Stimulated activated CD4-positive, alpha-beta T cell treated with anti-CD3 and anti-CD28 coated beads, Interleukin-1b, Interleukin-23, amount 100 ng/mL, for 48 hours (primary cell): ENCODE measurements at places on chromosomes 2 and 18.

- DNase-seq = no peak
Measured at GRCh38 chr2:671072-671471, 6.1 kb downstream of the TMEM18 start.

- DNase-seq = no peak
Measured at GRCh38 chr2:158777077-158777476, 18.0 kb upstream of the DAPL1 start.

DNA sequence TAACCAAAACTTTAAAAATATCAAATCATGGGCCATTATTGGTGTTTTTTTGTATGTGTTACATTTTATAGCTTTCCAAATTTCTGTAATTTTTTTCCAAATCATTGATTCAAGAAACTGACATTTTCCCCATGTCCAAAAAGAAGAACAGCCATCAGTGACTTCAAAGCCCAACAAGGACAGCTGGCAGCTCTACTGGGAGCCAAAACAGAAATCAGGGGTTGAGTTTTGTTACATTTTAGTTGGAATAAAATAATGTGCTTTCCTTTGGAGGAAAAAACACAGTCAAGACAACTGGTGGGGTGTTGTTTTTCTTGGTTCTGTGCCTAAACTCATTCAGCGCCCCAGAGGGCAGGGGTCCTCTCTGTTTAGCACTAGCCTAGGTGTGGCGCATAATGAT lies 23.8 kb downstream of the AKAIN1 start:
- DNase-seq = no peak

DNA sequence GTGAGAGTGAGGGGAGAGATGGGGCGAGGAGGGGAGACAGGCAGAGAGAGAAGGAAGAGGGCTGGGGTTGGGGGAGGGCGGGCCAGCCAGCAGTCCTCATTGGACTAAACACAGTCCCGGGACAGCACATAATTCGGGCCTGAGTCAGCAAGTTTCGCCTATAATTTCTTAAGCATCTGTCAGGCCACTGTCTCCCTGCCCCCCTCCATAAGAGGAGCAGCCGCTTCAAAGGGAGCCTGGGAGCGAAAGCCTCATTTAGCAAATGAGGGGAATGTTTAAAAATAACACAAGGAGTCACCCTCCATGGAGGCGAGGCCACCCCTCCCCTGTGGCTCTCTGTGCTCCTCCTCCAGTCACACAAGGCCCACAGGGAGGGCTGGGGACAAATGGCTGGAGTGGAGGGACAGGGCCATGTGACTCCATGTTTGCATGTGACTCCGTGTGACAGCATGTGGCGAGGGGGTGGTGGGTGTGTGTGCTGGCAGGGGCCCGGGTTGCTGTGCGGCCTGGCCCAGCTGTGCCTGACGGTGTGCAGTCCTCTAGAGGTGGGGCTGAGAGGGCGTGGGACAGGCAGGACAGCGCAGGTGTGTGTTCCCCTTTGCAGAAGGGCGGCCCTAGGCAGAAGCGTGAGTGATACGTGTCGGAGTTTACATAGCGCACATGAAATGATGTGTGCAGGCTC lies 162.4 kb downstream of the CELF4 start:
- no peak for DNase-seq

GRCh38 chr18:9038277-9038871 lies 64.1 kb upstream of the NDUFV2 start:
- no peak for DNase-seq

DNA sequence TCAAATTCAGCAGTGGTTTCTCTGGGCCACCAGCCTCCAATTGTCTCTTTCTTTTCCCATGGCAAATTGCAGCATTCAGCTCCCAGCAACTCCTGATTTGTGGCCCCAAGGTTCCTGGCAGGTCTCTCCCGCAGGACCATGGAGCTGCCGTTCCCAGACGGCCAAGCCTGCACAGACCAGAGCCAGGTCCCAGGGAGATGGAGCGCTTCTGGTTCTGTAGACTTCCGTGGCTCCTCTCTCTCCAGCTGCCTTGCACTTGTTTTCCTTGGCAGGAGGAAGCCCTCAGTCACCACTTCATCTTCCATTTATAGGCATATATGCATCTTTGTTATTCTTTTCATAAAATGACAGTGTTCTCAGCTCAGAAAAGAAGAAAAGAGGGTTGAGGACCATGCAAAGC lies 21.7 kb downstream of the TNP1 start:
- DNase-seq = no peak

DNA sequence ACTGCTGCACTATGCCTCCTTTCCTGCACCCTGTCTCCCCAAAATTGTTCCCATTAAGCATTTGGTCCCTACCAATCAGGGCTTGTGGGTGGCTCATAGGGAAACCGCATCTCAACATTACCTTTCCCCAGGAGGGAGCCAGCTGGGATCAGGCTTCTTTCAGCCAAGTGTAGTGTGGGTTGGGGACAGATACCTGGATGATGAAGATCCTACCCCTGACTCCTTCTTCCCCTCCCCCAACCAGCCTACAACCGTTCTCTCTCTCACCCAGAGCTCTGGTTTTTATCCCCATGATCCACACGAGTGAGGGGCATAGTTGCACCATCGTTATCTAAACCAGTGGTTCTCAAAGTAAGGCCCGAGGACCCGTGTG lies 40.0 kb downstream of the ACOXL start:
- no peak for DNase-seq

DNA sequence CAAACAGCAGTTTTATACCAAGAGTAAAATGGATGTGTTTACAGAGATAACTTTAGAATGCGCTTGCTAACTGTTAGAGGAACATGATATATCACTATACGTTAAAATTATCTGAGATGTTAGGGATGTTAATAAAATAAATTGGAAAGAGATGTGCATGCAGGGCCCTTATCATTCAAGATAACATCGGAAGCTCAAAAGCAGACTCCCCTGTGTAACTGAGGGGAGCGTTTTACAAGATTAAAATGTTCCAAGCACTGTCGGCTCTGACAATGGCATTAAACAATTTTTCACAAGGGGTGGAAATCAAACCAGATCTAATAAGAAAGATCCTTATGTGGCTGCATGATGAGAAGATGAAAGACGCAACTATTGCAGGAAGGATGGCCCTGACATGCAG lies 53.3 kb upstream of the DCC start:
- no peak for DNase-seq

DNA sequence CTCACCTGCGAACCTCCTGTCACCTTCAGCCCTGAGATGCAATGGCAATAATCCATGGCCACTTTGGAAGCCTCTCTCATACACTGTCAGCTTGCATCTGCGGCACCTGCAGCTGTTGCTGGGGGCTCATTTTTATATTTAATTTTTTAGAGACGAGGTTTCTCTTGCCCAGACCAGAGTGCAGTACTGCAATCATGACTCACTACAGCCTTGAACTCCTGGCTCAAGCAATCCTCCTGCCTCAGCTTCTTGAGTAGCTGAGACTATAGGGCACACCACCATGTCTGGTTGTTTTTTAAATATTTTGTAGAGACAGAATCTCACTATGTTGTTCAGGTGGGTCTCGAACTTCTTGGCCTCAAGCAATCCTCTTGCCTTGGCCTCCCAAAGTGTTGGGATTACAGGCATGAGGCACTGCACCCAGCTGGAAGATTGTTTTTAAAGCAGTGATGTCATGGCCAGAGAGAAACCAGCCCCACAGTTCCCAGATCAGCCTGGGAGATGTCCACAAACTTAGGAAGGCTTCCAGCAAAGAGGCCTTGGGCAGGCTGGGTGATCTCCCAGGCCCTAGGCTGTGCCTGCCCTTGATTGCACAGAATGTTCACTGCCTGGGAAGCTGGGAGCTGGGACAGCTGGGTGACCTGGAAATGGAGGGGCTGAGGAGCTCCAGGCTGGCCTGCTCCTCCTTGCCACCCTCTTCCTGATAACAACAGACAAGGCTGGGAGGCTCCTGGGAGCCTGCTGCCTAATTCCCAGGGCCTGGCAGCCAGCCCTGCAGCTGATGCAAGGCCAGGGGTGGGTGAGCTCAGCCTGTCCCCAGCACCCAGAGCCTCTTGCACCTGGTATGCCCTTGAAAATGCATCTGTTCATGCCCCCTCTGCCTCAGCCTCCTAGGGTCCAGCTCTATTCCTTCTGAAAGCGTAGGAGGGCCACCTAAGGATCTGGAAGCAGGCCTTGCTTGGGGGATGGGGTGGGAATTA lies 27.1 kb downstream of the SH2D6 start:
- no peak for DNase-seq

DNA sequence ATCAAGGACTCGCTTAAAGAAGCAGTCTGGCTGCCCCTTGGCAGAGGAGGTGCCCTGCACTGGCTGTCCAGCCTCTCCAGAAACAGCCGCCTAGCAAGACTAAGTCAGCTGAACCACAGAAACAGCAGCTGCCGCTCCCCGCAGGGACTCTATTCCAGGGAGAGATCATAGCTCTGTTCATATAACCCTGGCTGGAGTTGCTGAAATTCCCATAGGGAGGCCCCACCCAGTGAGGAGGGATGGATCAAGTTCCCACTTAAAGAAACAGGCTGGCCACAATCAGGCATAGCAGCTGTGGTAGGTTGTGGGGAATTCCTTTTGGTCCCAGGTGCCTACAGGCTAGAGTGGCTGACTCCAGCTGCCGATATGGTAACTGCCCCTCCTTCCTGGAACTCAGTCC lies 74.2 kb upstream of the MC4R start:
- no peak for DNase-seq

DNA sequence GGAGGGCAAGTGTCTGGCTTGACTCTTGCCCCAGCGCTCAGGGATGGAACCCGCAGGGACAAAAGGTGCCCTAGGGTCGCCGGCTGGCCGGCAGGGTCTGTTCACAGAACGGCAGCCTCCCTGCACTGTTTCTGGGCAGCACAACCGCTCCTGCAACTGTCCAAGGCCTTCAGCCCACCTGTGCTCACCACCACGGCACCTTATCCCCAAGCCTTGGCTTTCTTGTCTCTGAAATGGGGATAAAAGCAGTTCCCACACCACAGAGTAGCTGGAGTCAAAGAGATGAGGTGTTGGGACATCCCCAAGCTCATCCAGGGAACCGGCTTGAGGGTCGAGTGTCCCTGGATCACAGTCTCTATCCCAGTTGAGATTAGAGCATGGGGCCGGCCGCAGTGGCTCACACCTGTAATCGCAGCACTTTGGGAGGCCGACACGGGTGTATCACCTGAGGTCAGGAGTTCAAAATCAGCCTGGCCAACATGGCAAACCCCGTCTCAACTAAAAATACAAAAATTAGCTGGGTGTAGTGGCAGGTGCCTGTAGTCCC lies 4.7 kb downstream of the SNORC start:
- no peak for DNase-seq
